ENCODE measurements at places on chromosomes 2 and 18. TPM values are rescaled to one million over a fixed set of nuclear protein-coding genes. Genes with fewer than 3 reads are reported as not detected.

Gene DLGAP1
- 0.06 TPM for total RNA-seq

Gene ANKRD62
- not detected for total RNA-seq

Gene CENPA
- total RNA-seq, result 22.1 TPM

Gene GCG
- total RNA-seq, result 0.17 TPM

Gene ADRA2B
- total RNA-seq, result not detected

Gene PCARE
- not detected for total RNA-seq

Gene ITSN2
- 13.8 TPM for total RNA-seq

DNA sequence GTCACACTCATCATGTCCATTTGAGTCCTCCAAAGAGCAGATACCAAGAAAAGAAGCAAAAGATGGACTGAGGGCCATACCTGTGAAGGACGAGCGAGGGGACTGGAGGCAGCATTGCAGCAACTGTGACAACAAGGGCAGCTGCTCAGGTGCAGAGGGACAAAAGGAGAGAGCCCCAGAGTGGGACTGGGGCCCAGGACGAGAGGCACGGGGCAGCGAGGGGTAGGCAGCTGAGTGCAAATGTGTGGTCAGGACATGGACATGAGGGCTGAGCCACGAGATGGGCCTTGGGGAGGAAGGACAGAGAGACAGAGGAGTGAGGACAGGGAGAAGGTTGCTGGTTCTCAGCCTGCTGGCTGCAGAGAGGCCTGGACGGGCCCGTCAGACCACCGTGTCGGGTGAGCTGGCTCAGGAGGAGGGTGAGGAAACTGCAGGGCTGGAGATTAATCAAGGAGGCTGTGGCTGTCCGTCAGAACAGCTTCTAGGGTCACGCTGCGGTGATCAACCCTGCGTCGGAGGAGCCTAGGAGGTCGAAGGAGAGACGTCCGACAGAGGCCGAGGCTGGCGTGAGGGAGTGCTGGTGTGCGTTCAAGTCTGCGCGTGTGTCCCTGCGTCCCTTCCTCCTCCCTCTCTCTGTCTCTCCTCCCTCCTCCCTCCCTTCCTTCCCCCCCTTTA, 206.8 kb upstream of the HDAC4 start:
- no peak for DNase-seq

DNA sequence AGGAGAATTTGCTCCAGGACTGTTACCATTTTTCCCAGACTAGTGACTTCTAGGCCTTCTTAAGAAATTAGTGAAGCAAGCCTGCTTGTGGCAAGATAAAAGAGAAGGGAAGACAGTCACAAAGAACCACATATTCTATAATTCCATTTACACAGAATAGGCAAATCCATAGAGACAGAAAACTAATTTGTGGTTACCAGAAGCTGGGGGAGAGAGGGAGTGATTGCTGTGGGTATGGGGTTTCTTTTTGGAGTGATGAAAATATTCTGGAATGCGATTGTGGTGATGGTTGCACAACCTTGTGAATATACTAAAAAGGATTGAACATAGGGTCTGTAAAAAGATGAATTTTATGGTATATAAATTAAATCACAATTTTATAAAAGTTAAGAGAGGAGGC, 37.5 kb upstream of the SIX2 start:
- DNase-seq, result peak; percentile 70

GRCh38 chr2:136207665-136208064, 89.7 kb upstream of the CXCR4 start:
- no peak for DNase-seq

DNA sequence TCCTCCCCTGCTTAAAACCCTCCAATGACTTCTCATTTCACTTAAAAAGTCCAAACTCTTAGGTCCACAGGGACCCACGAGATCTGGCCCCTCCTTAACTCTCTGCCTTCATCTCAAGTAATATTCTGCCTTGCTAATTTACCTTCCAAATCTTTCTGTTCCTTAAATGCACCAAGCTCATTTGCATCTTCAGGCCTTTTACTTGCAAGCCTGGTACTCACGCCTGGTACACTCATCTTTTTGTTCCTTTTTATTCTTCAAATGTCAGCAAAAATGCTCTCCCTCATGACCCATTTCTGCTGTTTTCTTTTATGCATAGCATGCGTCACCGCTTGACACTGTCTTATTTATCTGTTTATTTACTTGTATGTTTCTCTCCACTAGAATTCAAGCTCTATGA, 2.7 kb upstream of the WIPF1 start:
- no peak for DNase-seq

- peak; percentile 63 for DNase-seq
Observed at GRCh38 chr2:193695367-193695766, 1500.6 kb upstream of the TMEFF2 start.

DNA sequence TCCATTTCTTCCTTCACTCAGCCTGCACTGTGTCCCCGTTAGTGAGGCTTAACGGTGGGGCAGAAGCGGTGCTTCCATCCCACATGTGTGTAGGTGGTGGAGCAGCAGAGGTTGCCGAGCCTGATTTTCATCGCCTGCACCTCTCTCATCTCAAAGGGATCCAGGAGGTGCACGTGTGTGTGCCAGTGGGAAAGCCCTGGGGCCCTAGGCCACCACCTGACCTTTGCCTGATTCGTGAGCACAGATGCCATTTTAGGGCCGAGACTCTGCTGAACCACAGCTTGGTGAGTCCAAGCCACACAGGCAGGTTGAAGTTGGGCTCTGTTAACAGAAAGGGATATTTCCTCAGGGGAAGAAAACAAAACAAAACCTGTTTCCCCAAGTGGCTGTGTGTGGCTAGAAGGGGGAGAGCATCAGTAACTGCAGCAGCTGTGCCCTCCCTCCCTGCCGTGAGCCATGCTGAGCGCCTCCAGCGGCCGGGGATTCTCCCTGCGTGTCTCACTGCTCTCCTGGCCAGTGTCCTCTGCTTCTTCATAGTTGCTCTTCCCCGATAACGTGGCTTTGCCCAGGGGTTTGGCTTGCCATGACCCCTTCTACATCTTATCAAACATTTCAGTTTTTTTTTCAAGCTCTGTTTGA, 81.5 kb downstream of the MAPRE2 start:
- DNase-seq, result peak; percentile 61

DNA sequence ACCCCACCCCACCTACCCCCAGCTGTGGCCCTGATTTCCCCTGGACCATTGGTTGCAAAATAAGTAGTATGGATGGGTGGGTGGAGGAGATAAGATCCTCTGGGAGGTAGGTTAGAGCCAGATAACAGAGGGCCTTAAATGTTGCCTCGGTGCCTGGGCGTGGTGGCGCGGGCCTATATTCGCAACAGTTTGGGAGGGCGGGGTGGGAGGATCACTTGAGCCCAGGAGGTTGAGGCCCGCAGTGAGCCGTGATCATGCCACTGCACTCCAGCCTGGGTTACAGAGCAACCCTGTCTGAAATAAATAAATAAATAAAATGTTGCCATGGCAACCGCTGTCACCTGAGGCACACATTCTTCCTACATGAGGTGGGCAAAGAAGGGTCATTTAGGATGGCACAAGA, 103.3 kb upstream of the GATA6 start:
- DNase-seq, result no peak

- peak; percentile 55 for DNase-seq
Observed at GRCh38 chr2:229133155-229133772, 137.8 kb downstream of the PID1 start.

DNA sequence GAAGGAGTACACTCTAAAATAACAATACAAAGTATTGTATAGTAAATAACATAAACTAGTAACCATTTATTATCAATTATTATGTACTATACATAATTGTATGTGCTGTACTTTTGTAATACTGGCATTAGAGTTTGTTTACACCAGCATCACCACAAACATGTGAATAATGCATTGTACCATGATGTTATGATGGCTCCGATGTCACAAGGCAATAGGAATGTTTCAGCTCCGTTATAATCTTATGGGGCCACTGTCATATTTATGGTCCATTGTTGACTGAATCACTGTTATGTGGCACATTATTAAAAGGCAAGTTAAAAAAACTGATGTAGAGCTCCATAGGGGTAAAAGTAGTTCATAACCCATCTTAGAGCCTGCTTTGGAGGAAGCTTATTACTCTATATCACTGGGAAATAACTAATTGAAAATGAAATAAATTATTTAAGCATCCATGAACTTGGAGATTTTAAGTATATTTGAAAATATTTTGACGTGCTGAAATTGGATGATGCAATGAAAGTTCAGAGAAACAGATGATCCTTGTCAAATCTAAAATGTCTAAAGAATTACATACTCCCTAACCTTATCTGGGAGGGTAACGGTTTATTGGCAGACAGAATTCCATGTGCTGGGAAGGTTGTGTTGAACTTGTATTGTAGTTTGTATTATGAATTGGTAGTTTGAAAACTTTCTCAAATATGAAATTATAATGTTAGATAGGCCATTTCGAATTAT, 2.4 kb downstream of the SKA1 start:
- no peak for DNase-seq

GRCh38 chr2:73907840-73908452, 15.1 kb downstream of the ACTG2 start:
- peak; percentile 87 for DNase-seq

DNA sequence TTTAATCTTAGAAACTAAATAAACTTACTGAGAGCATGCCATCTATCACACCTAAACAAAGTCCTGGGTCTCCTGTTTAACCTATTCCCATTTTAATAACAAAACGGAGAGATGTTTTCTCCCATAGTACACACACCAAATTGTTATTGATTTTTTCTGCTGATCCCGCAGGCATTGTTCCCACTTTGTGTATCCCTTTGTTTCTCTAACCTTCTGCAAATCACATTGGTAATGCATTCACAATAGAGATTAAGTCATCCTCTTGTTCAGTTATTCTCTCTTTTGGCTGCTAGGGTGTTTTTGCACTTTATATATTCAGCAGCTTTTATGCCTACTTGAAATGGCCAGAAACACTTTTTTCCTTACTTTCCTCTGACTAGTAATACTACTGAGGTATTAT, 1071.9 kb upstream of the CDH2 start:
- no peak for DNase-seq

GRCh38 chr2:46978723-46979122, 63.1 kb upstream of the MCFD2 start:
- DNase-seq, result no peak

- peak; percentile 43 for DNase-seq
Observed at GRCh38 chr2:179201869-179202268, 62.8 kb downstream of the SESTD1 start.

DNA sequence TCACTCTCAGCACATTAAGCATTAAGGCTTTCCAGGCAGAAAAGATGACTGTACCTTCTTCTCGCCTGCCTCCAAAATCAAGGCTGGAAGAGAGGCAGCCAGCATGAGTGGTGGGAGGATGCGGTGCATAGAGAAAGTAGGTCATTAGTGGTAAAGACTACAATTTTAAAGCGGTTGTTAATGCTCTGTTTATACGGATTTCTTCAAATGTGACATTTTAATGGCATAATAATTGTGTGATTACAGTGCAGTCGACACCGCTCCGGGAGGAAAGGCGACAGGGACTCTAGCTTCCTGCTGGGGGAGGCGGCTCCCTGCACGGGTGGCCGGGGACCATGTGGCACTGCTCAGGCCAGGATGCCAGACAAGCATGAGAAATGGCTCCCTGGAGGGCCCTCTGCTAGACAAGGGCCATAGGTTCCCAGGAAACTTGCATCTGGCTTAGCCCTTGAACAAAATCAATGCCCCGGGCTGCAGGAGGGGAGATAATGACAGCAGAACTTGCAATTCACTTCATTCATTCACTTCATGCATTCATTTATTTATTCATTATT, 129.6 kb downstream of the GALNT14 start:
- DNase-seq, result no peak
